ENCODE measurements at places on chromosomes 6 and 20.

DNA sequence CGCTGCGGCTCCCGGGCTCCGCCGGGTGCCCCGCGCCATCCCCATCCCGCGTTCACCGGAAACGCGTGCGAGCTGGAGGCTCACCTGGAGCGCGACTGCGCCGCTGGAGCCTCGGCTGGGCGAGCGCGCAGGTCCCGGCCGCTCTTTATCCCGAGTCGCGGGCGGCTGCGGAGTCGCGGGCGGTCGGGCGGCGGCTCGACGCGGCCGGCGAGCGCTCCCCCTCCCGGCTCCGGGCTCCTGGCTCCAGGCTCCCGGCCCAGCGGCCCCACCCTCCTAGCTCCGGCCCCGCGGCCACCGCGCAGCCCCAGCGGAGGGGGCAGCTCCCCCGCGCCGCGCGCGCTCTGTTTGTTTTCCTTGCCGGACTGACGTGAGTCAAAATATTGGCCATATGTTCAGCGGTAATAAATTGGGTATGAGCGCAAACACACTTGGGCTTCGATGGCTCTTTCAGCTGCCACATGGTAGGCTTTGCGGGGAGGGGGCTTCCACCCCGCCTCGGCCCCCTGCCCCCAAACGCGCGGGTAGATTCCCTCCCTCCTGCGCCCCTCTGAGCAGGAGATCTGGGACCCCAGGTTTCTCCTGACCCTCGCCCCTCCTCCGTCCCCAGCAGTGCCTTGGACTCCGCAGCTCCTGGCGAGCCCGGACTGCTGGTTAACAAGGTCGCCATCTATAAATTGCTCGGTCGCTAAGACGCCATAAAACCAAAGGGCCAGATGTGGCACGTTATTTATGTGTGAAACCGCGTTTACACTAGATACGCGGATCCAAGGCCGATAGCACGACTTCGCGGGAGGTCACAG, 8.8 kb upstream of the NKX2-2 start:
- DNase-seq, result peak; percentile 29

DNA sequence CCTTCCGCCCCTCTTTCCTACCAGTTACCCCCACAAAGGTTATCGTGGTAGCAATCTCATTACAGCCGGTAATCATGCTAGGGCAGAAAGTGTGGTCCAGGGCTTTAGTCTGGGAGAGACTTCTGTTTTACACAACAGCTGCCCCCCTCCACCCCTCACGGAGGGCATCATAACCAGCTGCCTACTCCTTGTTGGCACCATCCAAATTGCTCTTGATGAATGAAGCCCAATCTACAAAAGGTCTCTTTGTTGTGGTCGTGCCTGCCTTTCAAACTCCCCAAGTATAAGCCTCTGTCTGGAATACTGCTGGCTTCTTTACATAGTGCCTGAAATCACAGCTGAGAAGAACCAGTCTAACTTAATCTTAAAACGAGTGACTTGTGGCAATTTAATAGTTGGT, 157.9 kb downstream of the INSM1 start:
- DNase-seq, result no peak

DNA sequence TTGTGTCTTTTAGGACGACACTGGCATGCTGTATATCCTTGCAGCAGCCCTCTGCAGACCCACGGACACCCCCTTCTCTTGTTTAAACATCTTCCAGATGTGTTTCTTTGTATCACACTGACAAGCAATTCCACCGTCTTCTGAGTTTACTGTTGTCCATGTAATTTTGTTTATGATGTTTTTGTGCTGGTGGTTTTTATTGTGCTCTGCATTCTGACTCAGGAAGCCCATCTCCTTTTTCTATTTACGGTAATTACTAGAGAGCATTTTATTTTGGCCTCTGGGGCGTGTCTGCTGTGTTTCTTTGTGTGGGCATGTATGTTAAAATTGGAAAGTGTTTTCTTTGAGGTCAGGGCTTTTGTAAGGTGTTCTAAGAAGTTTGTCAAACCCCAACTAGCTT, 111.9 kb downstream of the JARID2 start:
- DNase-seq, result no peak

DNA sequence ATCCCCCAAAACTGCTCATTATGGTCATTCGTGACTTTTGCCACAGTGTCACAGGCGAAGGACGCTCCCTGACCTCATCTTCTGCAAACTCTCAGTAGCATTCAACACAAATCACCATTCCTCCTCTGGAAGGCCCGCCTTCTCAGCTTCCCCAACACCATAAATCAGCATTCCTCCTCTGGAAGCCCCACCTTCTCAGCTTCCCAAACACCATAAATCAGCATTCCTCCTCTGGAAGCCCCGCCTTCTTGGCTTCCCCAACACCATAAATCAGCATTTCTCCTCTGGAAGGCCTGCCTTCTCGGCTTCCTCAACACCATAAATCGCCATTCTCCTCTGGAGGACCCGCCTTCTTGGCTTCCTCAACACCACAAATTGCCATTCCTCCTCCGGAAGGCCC, 288.0 kb upstream of the AGPAT4 start:
- DNase-seq, result no peak

DNA sequence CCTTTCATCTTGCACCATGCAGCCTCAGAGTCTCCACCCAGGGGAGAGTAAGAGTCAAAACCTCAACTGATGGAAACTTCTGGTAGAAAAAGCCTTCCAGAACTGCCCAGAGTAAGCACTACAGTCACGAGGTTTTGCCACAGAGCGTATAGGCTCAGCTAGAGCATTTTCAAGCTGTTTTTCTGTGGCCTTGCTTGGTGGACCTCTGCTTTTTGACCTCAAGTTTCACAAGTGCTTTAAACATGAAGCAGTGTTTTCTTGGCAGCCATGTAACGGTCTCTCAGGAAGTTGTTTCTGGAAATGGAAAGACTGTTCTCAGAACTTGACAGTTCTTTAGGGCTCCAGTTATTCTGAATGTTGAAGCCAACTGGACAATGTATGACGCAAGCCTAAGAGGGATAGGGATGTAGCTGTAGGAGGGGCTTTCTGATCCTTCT, 146.5 kb downstream of the ZDHHC14 start:
- DNase-seq, result no peak

DNA sequence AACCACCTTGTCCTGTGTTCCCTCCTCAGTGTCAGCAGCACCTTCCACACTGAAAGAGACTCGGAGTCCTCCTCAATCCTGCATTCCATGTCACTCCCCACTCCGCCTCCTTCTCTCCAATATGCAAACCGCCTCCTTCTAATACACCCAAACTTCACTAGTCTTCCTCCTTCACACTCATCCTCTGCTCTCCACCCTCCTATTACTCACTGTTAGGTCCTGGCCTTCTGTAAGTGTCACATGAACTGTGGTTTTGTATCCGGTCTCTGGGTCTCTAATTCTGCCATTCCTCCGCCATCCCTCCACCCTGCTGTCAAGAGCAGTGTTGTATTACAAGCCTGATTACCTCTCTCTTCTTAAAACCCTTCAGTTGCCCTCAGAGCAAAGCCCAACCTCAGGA, 200.5 kb upstream of the CDYL start:
- no peak for DNase-seq

DNA sequence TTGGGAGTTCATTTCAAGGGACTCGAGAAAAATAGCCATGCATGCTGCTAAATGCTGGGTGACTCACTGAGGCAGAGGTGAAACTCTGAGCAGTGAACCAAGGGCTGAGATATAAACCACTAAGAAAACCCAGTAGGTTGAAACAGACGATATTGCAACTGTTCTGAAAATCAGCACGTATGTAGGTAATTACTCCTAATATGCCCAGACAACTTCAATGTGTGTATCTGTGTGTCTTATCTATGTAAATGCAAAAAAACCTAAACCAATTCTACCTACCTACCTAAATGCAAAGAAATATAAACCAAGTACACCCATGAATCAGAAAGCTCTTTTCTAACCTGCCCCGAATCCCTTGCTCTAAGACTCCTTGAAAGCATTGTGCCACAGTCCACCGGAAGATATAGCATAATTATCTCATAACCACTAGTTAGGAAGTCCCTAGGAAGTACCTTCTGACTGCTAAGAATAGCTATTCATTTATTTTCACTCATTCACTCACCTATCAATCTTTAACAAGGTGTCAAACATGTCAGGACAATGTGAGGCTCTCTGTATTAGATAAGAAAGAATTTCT, 458.7 kb upstream of the RUNX2 start:
- no peak for DNase-seq

- DNase-seq, result no peak
Observed at GRCh38 chr20:38985603-38986170, 23.5 kb downstream of the DHX35 start.

GRCh38 chr20:9349249-9349648, 165.1 kb upstream of the LAMP5 start:
- DNase-seq, result no peak

GRCh38 chr6:5068153-5068751, 16.9 kb upstream of the PPP1R3G start:
- DNase-seq, result no peak

DNA sequence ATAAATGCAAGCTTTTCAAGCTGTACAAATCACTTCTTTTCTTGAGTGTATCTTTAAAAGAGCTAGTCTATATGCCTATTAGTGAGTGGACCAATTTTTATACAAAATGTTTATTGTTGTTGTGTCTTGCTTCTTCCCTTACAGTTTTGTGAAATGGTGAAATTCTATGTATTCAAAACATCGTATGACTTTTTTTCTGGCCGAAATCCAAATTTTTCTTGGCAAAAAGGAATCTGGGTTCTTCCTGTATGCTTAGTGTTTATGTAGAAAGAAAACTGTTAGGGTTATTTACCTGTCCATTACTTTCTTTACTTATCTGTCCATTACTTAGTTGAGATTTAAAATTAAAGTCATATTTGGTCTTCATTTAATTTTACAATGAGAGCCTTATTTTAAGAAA, 153.9 kb downstream of the MMS22L start:
- no peak for DNase-seq

- no peak for DNase-seq
Observed at GRCh38 chr20:16189371-16189770, 383.9 kb downstream of the KIF16B start.

DNA sequence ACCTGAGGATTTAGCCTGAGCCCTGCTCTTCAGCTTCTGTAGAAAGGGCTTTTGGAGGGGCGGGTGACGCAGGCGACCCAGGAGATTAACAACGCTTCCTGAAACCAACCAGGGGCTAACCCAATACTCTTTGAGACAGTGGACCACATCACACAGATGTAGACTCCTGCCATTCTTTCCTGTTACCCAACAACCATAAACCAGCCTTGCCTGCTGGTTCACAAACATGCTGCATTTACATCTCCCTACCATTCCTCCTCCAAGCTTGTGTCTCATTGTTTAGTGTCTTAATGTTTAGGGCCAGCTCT, 28.3 kb downstream of the PPP1R16B start:
- no peak for DNase-seq

DNA sequence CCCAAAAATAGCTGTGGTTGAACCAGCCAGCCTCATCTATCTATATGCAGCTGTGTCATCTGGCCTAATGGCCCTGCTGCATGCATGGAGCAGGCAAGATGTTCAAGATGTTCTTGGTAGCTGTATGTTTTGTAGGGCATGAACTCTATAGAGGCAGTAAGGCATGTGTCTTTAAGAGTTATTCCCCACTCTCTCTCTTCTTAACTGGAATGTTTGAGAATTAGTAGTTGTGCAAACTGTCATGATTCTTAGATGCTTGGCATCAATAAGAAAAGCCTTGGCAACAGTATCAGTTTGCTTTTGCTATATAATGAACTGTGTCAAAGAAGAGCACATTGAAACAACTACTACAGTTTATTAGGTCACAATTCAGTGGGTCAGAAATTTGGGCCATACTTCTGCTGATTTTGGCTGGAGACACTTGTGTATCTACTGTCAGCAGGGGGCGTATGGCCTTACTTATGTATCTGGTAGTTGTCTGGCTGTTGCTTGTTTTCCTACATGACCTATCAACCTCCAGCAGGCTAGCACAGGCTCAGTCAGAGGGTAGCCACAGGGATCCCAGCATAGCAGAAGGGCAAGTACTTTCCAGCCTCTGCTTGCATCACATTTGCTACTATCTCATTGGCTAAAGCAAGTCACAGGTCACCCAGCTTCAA, 56.1 kb upstream of the LAMP5 start:
- DNase-seq, result no peak

GRCh38 chr6:68895929-68896328, 260.8 kb downstream of the ADGRB3 start:
- no peak for DNase-seq

GRCh38 chr6:56314683-56315523, 67.5 kb upstream of the COL21A1 start:
- DNase-seq, result no peak

- DNase-seq, result no peak
Observed at GRCh38 chr20:58851221-58851968, 693 bp upstream of the GNAS-AS1 start.

DNA sequence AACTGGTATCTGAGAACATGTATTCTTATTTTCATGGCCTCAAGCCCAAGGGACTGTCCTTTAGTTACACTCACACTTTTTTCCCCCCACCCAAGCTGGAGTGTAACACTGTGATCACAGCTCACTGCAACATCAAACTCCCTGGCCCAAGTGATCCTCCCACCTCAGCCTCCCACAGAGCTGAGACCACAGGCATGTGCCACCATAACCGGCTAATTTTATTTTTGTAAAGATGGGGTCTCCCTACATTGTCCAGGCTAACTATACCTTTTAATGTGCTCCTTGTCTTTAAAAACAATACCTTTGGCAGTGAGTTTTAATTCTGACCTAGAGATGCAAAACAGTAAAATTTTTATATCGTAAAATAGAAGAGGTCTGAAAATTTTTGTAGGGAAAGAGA, 48.2 kb upstream of the FAM83C start:
- no peak for DNase-seq

DNA sequence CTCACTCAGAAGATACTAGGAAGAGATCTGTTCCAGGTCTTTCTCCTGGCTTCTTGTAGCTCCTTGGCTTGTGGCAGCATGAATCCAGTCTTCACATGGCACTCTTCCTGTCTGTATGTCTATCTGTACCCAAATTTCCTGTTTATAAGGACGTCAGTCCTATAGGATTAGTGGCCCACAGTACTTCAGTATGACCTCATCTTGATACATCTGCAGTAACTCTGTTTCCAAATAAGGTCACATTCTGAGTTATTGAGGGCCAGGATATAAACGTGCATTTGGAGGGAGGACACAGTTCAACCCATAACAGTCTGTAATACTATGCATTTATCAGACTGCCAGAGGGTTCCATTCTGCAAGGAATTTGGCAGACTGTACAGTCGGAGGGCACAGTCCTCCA, 57.6 kb upstream of the DYNLRB1 start:
- DNase-seq, result no peak

DNA sequence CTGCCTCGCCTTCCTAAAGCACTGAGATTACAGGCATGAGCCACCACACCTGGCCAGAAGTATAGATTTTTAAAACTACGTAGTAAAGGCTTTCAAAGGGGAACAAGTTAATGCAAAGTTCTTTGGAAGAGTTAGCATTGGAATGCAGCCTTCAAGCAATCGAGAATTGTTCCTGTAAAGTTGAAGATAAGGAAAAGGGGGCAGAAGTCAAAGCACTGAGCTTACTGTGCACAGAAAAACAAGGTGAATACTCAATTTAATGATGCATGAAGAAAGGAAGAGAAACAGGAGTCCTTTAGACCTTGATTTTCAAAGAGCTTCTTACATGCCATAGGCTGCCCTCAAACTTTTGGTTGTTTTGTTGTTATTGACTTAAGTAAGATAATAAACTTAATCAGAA, 29.1 kb upstream of the LGSN start:
- DNase-seq, result no peak

- DNase-seq, result peak; percentile 85
Observed at GRCh38 chr6:6885521-6886170, 222.1 kb upstream of the RREB1 start.

GRCh38 chr6:1952740-1953360, 292.6 kb downstream of the GMDS start:
- DNase-seq, result no peak
